Colonic mucosa (tissue), 4 donors: ENCODE measurements at places on chromosomes 7 and 10.

DNA sequence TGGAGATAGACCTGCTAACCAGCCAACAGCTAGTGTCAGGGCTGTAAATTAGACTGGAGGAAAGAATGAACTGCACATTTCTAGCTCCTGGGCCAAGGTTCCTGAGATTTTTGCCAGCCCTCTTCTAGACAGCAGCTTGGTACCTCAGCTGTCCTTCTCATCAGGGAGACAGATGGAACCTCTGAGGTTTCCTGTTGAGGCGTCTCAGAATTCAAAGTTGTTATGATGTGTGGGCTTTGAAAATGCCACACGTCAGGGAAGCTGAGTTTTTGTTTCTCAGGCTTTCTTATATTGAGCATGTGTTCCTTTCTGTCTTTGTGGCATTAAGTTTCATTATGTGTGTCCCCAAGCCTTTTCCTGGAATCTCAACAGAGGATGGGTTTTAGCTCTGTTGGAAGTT lies 736.6 kb downstream of the AUTS2 start:
- DNase-seq = no peak

DNA sequence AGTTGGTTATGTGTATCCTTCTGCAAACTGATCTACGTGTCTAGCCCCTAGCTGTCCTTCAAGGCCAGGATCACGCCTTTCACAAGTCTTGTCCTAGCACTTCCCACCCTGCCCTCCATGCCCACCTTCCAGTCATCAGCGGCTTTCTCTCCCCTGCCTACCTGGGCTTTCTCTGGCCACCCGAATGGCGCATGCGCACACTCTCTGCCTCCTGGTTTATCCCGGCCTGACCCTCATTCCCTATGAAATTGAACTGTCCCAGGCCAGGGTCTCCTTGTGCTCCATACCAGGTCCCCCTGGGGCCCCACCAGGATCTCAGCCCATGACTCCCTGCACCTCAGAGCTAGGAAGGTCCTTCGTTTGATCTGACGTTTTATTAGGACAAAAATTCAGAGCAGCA lies 31.6 kb upstream of the CTBP2 start:
- no peak for DNase-seq

- DNase-seq = no peak
These were observed 46.7 kb downstream of the ZNF777 start for GRCh38 chr7:149414171-149414570.

- no peak for DNase-seq
These were observed 596.9 kb upstream of the PCDH15 start for GRCh38 chr10:55397777-55398496.

DNA sequence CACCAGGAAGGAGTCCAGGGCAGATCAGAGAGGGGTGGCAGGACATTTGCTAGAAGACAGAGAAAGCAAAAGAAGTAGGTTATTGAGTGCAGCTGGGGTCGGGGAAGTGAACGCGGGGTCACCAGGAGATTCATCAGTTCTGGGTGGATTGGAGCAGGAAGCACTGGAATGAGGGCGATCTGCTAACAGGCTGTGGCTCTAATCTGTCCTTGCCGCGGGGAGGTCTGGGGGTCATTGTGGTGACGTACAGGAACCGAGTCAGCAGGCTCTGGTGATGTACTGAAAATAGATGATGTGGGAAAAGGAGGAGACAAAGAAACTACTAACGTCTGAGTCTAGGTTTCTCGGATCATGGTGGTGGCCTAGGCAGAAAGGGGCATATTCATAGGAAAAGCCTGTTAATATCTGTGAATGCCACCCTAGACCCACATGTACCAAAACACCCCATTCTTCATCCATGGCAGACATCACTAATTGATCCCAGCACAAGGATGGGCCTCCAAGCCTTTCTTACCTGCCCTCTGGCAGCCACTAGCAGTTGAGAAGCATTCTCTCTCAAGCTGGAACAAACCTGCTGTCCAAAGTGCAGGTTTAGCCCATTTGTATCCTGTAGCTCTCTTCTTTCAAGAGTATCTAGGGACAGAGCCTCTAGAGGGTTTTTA lies 134.5 kb downstream of the C10orf105 start:
- no peak for DNase-seq

- peak; percentile 79 for DNase-seq
These were observed 51.8 kb upstream of the MRLN start for GRCh38 chr10:59805014-59805413.

GRCh38 chr10:29026065-29026797 lies 262.6 kb upstream of the LYZL1 start:
- no peak for DNase-seq

- no peak for DNase-seq
These were observed 28.9 kb upstream of the STK17A start for GRCh38 chr7:43553999-43554398.

DNA sequence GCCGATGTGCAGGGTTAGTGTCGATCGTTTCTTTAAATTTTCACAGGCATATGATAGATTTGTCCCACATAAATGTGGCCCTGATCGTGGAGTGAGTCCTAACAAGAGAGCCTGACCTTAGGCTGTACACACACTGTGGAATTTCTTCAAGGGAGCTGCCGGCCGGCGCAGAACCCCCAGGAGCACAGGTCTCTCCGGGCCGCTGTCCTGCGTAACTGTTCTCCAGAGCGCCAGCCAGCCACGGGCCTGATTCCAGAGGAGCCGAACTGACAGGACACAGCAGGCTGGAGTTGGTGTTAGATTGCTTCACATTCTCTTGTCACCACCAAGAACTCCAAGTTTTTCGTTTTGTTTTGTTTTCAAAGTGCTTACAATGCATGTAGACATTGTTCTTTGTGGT lies 37.3 kb downstream of the SHH start:
- DNase-seq = no peak
